ENCODE measurements at places on chromosomes 5 and 9. TPM values are rescaled to one million over a fixed set of nuclear protein-coding genes. Genes with fewer than 3 reads are reported as not detected.

GRCh38 chr9:82761956-82762355 lies 301.0 kb downstream of the RASEF start:
- no peak for DNase-seq

DNA sequence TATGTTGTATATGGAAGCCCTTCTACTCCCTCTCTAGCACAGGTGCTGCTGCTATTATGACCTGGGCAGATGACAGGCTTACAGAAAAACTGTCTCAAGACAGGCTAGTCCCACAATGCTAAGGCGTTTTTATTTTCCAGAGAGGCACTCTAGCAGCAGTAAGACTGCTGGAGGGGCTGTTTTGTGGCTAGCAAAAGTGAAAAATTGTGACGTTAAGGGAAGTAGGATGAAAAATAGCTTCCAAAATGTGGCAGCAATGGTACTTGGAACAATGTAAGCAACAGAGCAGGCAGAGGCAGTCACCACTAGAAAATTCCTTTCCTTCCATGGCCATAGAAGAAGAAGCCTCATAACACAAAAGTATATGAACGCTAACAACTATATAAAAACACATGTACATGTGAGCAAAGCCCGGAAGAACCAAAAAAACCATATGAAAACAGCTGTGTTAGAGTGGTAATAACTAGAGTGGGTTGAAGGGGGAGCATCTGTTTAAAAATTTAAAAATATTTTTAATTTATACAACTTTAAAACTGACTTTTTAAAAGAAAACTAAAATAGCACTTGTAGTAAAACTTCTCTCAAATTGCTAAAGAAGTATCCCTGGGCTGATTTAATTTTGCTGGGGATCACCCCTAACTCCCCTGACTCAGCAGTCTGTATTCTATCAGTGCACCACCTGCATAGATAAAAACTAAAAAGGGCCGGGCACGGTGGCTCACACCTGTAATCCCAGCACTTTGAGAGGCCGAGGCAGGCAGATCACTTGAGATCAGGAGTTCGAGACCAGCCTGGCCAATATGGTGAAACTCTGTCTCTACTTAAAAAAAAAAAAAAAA lies 30.6 kb downstream of the CLINT1 start:
- DNase-seq: no peak

DNA sequence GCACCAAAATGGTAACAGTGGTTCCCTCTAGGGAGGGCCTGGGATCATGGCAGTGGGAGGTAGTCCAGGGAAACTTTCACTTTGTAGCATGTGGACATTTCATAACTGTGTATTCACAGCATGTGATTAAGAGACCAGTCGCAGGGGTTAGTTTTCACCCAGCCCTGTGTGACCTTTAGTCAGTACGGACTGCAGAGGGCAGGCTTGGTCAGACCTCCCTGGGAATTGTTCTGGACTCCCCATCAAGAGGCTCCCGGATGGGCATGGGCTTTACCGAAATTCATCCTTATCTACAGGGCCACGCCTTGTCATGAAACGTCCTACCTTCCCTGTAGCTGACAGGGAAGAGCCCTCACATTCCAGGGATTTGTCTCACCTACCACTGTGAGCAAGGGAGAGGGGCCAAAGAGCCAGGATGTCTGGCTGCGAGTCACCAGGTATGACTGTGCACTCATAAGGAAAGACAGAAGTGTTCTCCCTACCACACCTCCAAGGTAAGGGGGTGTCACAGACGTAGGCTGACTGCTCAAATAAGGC lies 19.9 kb downstream of the GPX3 start:
- peak; percentile 38 for DNase-seq

DNA sequence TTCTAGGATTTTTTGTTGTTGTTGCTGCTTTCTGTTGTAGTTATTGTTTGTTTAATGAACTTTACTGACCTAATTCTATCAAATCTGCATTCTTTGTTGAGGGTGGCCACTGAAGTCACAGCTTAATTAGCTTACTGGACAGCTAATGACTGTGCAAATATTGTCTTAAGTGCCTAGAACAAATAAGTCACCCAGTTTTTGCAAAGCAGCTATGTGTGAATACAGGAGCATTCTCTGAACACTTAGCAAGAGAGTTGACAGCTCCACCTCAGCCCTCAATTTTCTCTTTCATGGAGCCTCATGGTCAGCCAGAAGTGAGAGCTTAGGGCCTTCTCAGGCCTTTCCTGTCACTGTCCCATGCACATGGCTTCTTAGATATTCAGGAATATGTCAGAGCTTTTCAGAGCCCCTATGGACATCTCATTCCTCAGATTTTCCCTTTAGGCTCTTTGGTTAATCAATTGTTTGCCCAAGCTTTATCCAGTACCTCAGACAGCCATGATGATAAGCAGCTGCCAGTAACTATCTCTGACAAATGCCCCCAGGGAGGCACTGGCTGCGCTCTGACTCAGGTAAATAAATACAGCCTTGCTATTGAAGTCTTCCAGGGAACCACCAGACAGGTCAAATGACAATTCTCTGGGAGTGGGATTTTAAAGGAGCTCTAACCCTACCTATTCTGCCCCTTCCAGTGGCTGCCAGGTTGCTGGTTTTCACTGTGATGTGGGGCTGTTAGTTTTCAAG lies 241.4 kb upstream of the IL12B start:
- DNase-seq: no peak

GRCh38 chr9:129619787-129620668 lies 873 bp downstream of the C9orf50 start:
- peak; percentile 77 for DNase-seq

DNA sequence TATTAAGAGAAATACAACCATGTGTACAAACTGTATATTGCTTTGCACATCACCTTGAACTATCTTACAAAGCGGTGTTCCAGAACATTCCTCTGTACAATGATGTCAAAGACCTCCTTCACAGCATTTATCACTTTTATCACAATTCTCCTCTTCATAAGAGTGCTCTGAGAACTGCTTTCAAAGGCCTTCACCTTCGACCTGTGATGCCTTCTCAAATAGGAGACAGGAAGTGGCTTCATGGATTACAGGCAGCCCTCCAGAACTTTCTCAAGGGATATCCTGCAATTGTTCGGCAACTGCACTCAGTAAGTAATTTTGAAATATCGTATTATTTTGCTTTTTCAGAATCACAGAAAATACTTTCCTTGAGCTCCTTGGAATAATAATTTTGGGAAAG lies 68.0 kb upstream of the IL7R start:
- DNase-seq: no peak

- no peak for DNase-seq
Measured at GRCh38 chr9:116992865-116993264, 305.8 kb downstream of the TRIM32 start.

GRCh38 chr9:38096238-38096805 lies 27.3 kb upstream of the SHB start:
- peak; percentile 47 for DNase-seq

Gene F12
- total RNA-seq: 0.65 TPM

Gene C5orf63
- total RNA-seq: 10.1 TPM

Gene CCNJL
- total RNA-seq: 12.3 TPM

Gene CCDC187
- total RNA-seq: 0.03 TPM

Data from spleen (tissue), 13 donors.